ENCODE measurements at places on chromosomes 5 and 9. TPM values are rescaled to one million over a fixed set of nuclear protein-coding genes. Genes with fewer than 3 reads are reported as not detected.

The S1PR3 gene
- total RNA-seq: 7.1 TPM

The PCDHGB3 gene
- total RNA-seq: 3.3 TPM

The CCL27 gene
- 1.0 TPM for total RNA-seq

The NEUROG1 gene
- not detected for total RNA-seq

The TPD52L3 gene
- total RNA-seq: not detected

The WWC1 gene
- 29.1 TPM for total RNA-seq

The PCDHA12 gene
- 10.7 TPM for total RNA-seq

The RPL12 gene
- 1,902 TPM for total RNA-seq

- H3K27me3 ChIP-seq: no peaks in the 10 kb centered on the region
- H3K27ac ChIP-seq: no peak overlapping the region
- no peaks in the 10 kb centered on the region for H3K36me3 ChIP-seq
- H3K4me1 ChIP-seq: no peaks in the 10 kb centered on the region
- H3K4me3 ChIP-seq: no peak overlapping the region
- DNase-seq: no peak
Measured at GRCh38 chr9:107144475-107144874, 138.6 kb upstream of the RAD23B start.

DNA sequence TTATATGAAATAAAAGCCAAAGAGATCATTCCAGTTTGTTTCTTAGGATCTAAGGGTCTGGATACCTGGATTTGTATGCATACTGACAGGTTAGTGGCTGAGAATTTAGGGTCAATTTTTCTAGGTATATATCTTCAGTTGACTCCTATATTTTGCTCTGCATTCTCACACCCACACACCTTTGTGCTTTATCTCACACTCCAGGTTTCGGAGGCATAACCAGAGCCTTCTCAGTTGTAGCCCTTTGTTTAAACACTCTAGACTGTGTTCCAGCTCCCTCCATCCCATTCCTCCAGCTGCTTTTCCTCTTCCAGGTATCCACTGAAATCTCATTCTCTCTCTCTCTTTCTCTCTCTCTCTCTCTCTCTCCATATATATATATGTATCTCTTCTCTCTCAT lies 10.6 kb upstream of the MOCS2 start:
- no peak overlapping the region for H3K4me3 ChIP-seq
- H3K27me3 ChIP-seq: no peaks in the 10 kb centered on the region
- DNase-seq: no peak
- H3K4me1 ChIP-seq: no peaks in the 10 kb centered on the region
- no peaks in the 10 kb centered on the region for H3K36me3 ChIP-seq

DNA sequence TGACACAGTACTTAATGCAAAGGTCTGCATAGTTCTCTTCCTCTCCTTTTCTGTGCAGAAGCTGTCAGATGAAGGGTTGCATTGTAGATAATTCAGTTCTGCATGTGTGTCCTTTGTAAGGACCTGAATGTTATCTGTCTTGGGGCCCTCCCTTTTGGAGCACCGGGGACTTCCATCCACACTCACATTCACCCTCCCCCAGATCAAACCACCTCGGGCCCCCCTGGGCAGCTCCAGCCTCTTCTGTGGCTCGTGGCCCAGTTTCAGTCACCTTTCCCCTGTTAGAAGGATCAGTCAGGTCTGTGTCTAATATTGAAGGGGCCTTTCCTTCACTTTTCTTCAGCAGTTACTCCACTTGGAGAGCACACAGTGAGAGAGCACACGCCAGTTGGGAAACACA lies 11.0 kb downstream of the DMRT1 start:
- H3K36me3 ChIP-seq: no peaks in the 10 kb centered on the region
- H3K4me3 ChIP-seq: no peak overlapping the region
- H3K27ac ChIP-seq: no peak overlapping the region
- DNase-seq: no peak
- peaks cover 34% of the 10 kb centered on the region for H3K27me3 ChIP-seq

- no peaks in the 10 kb centered on the region for H3K4me1 ChIP-seq
- no peaks in the 10 kb centered on the region for H3K27me3 ChIP-seq
- no peak overlapping the region for H3K4me3 ChIP-seq
Measured at GRCh38 chr9:125049212-125050049, 93.9 kb downstream of the SCAI start.

- H3K27ac ChIP-seq: no peak overlapping the region
- no peak overlapping the region for H3K4me3 ChIP-seq
- no peak for DNase-seq
- no peaks in the 10 kb centered on the region for H3K27me3 ChIP-seq
Measured at GRCh38 chr9:28961623-28962022, 1388.3 kb upstream of the C9orf72 start.

GRCh38 chr9:26779062-26779461 lies 113.5 kb downstream of the CAAP1 start:
- H3K27ac ChIP-seq: no peak overlapping the region
- H3K36me3 ChIP-seq: peaks cover 3% of the 10 kb centered on the region
- no peak overlapping the region for H3K4me3 ChIP-seq
- no peak for DNase-seq
- H3K4me1 ChIP-seq: peaks cover 9% of the 10 kb centered on the region

DNA sequence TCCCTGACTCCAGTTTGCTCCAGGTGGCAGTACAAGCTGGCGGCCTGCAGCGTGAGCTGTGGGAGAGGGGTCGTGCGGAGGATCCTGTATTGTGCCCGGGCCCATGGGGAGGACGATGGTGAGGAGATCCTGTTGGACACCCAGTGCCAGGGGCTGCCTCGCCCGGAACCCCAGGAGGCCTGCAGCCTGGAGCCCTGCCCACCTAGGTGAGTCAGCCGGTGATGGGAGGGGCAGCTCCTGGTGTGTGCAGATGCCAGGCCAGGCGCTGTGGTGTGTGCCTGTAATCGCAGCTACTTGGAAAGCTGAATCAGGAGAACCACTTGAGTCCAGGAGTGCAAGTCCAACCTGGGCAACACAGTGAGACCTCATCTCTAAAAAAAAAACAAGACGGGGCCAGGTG lies 10.0 kb upstream of the CACFD1 start:
- no peak overlapping the region for H3K27ac ChIP-seq
- H3K36me3 ChIP-seq: no peaks in the 10 kb centered on the region
- no peaks in the 10 kb centered on the region for H3K27me3 ChIP-seq
- no peak overlapping the region for H3K4me3 ChIP-seq
- no peaks in the 10 kb centered on the region for H3K4me1 ChIP-seq

- no peak overlapping the region for H3K27ac ChIP-seq
- DNase-seq: no peak
- H3K36me3 ChIP-seq: no peaks in the 10 kb centered on the region
- peaks cover 54% of the 10 kb centered on the region for H3K4me1 ChIP-seq
- no peaks in the 10 kb centered on the region for H3K27me3 ChIP-seq
Measured at GRCh38 chr5:16854351-16854750, 81.7 kb downstream of the MYO10 start.

DNA sequence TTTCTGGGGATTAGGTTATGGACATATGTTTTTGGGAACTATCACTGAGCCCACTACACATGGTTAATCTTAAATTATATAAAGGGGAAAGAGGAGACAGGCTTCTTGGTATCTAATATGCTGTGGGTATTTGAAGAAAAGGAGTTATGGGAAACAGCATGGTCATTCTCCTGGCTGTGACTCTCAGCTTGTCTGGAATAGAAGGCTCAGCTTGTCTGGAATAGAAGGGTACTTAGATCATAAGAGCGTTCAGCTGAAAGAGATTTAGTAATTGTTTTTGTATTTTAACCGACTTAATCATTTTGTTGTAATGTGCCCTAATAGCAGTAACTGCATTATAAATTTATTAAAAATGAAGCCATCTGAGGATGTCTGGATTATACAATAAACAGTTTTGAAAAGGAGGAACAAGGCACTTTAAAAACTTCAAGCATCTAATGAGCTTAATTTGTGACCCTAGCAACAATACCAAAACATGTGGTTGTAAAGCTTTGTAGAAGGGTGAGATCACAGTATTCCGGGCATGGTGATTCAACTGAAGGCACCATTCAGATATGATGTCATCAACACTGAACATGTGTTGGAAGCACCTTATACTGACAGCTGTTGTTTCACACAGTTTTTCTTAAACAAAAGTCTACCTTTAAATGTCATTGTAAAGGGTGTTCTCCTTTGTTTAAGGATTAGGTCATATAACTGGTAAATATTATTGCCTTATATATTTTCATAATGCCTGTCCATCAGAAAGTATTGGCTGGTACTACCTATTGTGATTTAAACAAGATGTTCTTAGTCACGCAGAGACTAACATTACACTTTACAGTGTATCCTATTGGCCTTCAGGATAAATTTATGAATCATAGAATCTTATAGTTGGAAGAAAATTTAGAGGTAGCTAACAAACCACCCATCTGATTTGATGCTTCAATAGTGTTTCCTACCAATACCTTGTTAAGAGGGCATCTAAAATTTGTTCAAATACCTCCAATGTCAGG lies 2174.1 kb upstream of the WWC1 start:
- H3K27ac ChIP-seq: no peak overlapping the region
- DNase-seq: no peak
- no peaks in the 10 kb centered on the region for H3K36me3 ChIP-seq
- peaks cover 5% of the 10 kb centered on the region for H3K4me1 ChIP-seq

DNA sequence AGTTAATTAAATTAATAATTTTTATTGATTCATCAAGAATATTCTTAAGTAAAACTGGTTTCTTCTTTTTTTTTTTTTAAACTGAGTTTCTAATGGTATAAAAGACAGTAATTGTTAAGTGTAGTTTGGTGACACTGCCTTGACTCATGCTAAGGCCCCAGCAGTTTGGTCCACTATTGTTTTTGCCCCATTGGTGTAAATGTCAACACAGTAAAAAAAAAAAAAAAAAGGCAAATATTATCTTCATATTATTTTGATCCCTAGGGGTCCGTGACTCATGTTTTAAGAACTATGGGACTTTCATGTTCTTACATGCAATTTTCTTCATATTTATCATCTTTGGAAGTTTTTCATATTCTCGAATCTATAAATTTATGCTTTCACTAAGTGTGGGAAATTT lies 29.2 kb upstream of the JAK2 start:
- DNase-seq: no peak
- H3K36me3 ChIP-seq: peaks cover 31% of the 10 kb centered on the region
- H3K27me3 ChIP-seq: peaks cover 3% of the 10 kb centered on the region
- no peak overlapping the region for H3K4me3 ChIP-seq
- no peak overlapping the region for H3K27ac ChIP-seq

GRCh38 chr5:3604501-3604900 lies 8.9 kb downstream of the IRX1 start:
- DNase-seq: no peak
- H3K4me3 ChIP-seq: no peak overlapping the region
- peaks cover 22% of the 10 kb centered on the region for H3K4me1 ChIP-seq
- no peak overlapping the region for H3K27ac ChIP-seq

DNA sequence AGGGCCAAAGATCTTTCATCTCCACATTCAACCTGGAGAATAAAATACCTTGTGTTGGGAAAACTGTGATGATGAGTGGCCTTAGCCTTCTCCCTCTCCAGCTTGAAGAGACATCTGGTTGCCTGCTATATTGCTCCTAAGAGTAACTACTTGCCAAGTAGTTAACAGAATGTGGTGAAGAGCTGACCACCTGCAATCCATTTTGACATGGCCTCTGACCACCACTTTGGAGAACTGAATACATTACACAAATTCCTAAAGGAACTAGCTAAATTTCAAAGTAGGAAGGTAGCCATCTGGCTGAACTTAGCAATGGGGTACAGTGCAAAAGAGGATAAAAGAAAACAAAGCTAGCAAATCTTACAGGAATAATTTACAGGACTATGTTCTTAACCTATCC lies 7.2 kb downstream of the TBCA start:
- DNase-seq: no peak
- peaks cover 47% of the 10 kb centered on the region for H3K4me1 ChIP-seq
- H3K27ac ChIP-seq: peak overlapping the region; percentile 65
- peaks cover 33% of the 10 kb centered on the region for H3K36me3 ChIP-seq
- no peak overlapping the region for H3K4me3 ChIP-seq
- H3K27me3 ChIP-seq: no peaks in the 10 kb centered on the region

DNA sequence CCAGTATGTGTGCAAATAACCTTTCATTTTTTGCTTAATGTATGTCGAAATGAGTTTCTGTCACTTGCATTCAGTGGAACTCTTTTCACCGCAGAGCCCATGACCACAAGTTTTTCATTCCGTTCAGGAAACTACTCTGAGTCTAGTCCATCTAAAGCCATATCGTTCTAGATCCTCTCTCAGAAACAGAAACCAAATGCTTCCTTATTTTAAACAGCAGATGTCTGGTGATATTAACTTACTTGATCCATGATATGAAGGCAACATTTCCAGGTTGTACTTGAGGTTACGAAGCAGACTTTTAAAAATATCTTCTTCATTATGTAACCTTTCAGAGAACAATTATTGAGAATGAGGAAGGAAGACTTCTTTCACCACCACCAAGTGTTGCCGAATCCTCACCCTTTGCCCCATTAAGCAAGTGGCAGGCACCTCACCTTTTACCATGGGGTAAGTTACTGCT lies 72.4 kb upstream of the GNAQ start:
- H3K4me1 ChIP-seq: no peaks in the 10 kb centered on the region
- no peaks in the 10 kb centered on the region for H3K27me3 ChIP-seq
- no peak overlapping the region for H3K27ac ChIP-seq
- no peaks in the 10 kb centered on the region for H3K36me3 ChIP-seq

- no peak overlapping the region for H3K27ac ChIP-seq
- H3K4me1 ChIP-seq: peaks cover 52% of the 10 kb centered on the region
- DNase-seq: peak; percentile 76
Measured at GRCh38 chr5:174720612-174721529, 3.5 kb upstream of the MSX2 start.

DNA sequence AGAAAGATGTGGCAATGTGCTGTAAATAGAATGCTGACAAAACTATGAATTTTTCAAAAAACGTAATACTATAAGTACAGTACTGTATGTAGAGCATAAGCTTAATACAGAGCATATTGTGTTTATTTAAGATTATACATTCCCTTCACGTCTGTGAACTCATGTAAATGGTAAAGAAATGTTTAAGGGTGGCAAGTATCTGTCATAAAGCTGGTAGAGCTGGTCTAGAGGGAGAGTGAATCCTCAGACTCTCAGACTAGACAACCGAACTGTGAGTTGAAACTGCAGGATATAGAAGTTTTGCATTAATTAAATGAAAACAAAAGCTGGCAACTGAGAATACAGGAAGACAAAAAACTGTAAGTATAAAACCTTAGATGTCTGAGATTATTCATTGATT lies 87.3 kb upstream of the ANXA1 start:
- no peak overlapping the region for H3K27ac ChIP-seq
- no peaks in the 10 kb centered on the region for H3K36me3 ChIP-seq
- H3K4me3 ChIP-seq: no peak overlapping the region
- H3K27me3 ChIP-seq: no peaks in the 10 kb centered on the region
- peaks cover 12% of the 10 kb centered on the region for H3K4me1 ChIP-seq
- DNase-seq: no peak

DNA sequence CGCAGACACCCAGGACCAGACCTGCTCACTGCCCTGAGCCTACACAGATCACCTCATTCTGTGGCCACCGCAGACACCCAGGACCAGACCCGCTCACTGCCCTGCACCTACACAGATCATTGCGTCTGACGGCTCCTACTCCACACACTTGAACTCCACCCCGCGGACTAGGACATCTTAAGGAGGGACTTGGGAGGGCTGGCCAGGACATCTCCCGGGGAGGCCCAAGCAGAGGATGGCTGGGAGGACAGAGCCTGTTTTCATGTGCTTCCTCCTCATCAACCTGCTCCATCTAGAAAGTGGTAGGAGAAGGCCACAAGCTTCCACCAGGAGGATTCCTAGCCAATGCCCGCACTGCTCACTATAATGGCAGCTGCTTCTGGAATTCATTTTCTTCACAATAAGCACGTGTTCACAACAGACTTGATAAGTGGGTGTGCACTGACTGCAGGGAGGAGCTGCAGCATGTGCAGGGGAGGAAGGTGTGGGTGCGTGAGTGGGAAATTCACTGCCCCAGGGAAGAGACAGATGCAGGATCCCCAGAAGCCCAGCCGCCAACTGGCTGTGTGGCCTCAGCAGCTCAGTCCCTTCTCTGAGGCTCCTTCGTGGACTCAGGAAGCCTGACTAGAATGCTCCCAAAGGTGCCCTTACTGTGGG lies 64.8 kb downstream of the AK8 start:
- H3K4me1 ChIP-seq: no peaks in the 10 kb centered on the region
- no peak overlapping the region for H3K4me3 ChIP-seq
- no peak overlapping the region for H3K27ac ChIP-seq
- H3K27me3 ChIP-seq: peaks cover 3% of the 10 kb centered on the region
- no peaks in the 10 kb centered on the region for H3K36me3 ChIP-seq
- DNase-seq: no peak
